ENCODE measurements at places on chromosomes 16 and 17.

DNA sequence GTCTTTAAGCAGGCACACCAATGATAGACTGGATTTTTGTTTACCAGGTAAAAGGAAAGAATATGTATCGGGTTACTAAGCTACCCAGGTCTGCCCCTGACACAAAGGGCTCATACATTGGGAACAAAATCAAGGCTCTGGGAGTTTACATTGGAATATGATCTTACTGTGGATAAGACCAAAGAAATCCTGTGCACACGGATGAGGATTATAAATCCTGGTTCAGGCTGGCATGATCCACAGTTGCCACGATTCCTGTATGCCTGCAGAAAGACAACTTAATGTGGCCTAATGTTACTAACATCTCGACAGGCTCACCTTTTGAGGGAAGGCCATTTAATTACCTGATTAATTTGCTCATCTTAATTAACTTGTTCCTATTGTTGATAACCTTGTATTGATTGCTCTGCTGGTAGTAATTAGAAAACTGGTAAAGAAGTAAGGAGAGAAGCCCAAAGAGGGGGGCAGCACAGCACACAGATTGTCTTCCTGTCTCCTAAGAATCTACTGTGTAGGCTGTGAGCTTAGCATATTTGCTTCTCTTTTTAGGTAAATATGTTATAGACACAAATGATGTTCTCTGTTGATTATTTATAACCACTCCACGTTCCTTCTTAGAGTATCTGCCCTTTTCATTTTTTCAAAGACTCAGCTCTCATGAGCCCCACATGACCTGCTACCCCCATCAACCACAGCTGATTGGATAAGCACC is 51.0 kb upstream of the TOX3 start:
- no peak for DNase-seq

- DNase-seq: no peak
These were observed 223.2 kb upstream of the DYNLRB2 start for GRCh38 chr16:80317599-80318037.

GRCh38 chr17:45132572-45133463 is 503 bp upstream of the PLCD3 start:
- peak; percentile 67 for DNase-seq

GRCh38 chr17:65228734-65229620 is 91.8 kb downstream of the RGS9 start:
- DNase-seq: peak; percentile 45

DNA sequence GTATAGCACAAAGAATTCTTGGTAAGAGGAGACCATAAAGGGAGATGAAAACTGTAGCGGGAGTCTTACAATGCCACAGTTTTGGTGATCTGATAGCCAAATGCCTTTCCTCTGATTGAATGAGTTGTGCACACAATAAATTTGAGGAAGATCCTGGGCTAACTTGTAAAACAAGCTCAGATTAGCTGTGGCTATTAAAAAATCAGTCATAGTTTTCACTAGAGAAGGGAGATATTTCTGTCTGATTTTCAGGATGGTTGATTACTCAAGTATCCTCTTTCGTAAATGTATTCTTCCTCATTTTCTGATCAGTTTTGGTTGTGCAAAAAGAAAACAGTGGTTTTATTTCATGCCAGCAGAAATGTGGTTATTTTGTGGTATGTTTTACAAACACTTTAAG is 9.1 kb upstream of the METTL9 start:
- DNase-seq: no peak

- DNase-seq: no peak
These were observed 303.0 kb upstream of the ZFHX3 start for GRCh38 chr16:73350707-73351452.

DNA sequence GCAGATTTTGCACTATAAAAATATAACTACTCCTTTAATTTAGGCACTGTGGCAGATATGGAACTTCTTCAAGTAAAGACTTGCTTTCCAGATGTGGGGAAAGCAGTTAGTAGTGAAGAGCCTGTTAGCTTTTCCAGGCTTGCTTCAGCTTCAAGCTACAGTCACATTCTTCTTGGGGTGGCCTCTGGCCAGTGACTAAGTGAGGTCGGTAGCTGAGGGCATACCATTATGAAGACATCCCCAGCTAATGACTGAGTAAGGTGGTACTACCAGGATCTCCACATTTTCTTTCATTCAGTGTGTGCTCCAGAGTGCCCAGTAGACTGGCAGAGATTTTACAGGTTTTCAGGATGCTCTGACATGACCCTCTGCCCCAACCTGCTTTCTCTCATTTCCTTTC is 167.1 kb upstream of the KIF2B start:
- no peak for DNase-seq

DNA sequence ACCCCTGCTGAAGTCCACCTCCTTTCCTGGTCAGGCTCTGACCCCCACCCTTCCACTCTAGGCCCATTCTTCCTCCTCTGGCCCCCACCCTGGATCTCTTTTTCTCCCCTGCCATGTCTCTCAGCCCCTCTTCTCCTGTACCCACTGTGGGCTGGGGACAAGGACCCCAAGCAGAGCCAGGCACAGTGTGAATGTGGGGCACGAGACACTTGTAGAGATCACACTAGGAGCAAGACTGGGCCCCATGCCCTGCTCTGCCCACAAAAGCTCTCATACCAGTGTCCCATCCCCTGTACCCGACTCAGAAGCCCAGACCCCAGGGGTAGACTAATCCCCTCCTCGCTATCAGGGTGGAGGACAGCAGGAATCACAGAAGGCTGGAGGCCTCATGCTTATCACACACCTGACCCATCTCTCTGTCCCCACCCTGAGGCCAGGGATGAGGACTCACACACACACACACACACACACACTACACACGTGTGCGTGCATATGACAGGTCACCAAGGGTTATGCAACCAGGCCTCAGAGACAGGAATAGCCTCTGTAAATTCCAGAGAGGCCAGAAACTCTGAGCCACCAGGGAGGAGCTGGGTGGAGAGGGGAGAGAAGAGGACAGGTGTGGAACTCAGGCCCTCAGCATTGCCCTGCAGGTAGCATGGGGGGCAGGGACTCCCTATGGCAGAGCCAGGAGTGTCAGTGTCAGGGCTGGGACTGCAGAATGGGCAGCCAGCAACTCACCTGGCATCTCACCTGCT is 21.1 kb downstream of the ARHGAP27 start:
- no peak for DNase-seq

DNA sequence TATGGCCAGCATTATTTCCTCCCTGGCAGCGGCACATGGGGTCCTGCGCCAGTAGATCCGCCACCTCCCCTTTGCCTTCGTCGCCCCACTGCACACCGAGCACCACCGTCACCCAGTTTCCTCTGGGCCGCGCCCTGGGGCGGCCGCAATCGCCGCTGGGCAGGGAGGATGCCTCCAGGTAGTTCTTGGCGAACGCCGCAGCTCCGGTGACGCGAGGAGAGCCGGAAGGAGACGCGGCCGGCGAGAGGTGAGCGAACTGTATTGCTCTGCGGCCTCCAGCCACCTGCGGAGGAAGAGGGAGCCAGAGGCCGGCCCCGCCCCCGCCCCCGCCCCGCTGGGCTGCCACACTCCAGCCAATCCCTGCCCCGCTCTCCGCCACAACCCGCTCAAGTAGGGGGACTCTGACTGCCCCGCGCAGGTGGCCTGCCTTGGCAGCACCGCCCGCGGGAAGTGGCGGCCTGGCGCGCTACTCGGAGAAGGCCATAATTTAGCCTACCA is 11.8 kb upstream of the SLFN13 start:
- peak; percentile 80 for DNase-seq

- DNase-seq: peak; percentile 3
These were observed 84.9 kb downstream of the HS3ST2 start for GRCh38 chr16:22898874-22899348.

GRCh38 chr16:50123417-50123816 is 29.7 kb upstream of the TENT4B start:
- no peak for DNase-seq

GRCh38 chr16:55214412-55214811 is 109.6 kb upstream of the IRX6 start:
- DNase-seq: no peak

DNA sequence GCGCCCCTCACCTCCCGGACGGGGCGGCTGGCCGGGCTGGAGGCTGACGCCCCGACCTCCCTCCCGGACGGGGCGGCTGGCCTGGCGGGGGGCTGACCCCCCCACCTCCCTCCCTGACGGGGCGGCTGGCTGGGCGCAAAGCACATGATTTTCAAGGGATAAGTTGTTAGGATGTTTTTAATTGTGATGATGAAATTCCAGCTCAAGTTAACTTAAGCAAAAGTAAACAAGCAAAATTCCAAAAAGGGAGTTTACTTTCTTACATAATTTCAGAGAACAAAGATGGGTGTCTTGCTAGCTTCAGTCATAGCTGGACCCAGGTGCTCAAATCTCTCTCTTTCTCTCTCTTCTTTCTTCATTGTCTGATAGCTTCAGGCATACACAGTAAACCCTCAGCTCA is 33.6 kb upstream of the MED9 start:
- DNase-seq: no peak

GRCh38 chr17:80498242-80498919 is 22.0 kb upstream of the NPTX1 start:
- no peak for DNase-seq

DNA sequence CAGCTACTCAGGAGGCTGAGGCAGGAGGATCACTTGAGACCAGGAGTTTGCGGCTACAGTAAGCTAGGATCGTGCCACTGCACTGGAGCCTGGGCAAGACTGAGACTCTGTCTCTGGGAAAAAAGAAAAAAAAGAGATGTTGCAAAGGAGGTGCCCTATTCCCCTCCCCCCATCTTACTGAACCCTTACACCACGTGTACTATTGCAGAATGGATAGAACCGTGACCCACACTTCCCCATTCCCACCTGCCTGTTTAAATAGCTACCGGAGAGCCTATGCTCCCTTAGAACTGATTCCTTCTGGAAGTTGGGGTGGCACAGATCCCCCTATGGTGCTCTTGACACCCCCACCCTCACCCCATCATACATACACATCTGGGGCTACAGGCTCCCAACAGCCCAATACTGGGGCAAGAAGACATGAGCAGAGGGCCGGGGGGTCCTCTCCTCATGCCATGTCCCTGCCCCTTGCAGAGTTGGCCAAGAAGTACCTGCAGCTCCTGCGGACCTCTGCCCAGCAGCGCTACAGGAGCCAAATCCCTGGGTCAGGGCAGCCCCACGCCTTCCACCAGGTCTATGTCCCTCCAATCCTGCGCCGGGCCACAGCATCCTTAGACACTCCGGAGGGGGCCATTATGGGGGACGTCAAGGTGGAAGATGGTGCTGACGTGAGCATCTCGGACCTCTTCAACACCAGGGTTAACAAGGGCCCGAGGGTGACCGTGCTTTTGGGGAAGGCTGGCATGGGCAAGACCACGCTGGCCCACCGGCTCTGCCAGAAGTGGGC is 35.7 kb downstream of the NLRC5 start:
- DNase-seq: no peak

DNA sequence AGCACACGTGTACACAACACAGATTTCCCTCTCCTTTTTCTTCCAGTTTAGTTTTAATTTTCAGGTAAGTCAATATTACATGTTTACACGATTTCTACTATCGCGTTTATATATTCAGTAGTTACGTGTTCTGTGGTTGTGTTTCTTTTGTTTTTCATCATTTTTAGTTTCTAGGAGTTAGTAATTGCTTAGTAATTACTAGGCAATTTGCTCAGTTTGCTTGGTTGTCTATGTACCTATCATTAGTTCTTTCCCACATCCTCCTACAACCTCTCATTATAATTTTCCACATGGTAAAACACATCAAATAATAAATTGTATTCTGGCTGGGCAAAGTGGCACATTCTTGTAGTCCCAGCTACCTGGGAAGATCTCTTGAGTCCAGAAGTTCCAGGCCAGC is 24.6 kb upstream of the GUCY2D start:
- no peak for DNase-seq

DNA sequence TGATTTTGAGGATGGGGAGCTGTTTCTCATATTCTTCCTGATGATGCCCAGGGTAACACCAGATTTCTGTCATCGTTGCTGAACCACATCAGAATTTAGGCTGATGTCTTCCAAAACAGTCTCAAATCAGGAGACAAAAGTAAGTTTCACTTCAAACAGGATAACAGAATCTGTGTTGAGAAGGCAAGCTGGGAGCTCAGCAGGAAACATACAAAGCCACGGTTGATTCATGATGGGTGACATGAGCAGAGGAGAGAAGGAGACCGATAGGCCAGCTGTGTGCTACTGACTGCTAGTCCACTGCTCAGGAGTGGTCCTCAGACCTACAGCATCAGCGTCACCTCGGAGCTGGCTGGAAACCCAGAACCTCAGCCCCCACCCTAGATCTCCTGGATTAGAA is 62.9 kb upstream of the RCVRN start:
- no peak for DNase-seq

DNA sequence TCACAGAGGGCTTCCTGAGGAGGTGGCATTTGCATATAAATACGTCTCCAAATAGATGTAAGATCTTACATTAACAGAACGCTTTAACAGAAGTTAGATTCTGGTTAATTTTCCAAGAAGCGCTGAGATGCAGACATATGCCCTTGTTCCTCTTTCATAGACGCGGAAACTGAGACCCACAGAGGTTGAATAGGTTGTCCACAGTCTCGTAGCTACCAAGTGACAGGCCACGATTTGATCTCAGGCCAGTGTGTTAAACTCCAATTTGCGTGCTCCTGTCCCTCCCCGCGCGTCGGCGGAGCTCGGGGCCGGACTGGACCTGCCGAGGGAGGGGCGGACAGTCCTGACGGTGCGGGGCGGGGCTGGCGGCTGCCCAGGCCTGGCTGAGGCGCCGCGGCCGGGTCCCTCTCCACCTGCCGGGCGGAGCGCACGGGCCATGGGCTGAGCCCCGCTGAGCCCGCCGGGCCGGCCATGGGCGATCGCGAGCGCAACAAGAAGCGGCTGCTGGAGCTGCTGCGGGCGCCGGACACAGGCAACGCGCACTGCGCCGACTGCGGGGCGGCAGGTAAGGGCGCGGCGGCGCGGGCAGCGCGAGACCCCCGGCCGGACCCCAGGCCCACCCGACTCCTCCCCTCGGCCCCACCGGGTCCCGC is at the start of gene ADAP2:
Gene ADAP2, plus strand, starts transcription at position 402 of the 653 bp plus-strand sequence. Its CDS starts 70 bp downstream, at position 472.
- DNase-seq: no peak

DNA sequence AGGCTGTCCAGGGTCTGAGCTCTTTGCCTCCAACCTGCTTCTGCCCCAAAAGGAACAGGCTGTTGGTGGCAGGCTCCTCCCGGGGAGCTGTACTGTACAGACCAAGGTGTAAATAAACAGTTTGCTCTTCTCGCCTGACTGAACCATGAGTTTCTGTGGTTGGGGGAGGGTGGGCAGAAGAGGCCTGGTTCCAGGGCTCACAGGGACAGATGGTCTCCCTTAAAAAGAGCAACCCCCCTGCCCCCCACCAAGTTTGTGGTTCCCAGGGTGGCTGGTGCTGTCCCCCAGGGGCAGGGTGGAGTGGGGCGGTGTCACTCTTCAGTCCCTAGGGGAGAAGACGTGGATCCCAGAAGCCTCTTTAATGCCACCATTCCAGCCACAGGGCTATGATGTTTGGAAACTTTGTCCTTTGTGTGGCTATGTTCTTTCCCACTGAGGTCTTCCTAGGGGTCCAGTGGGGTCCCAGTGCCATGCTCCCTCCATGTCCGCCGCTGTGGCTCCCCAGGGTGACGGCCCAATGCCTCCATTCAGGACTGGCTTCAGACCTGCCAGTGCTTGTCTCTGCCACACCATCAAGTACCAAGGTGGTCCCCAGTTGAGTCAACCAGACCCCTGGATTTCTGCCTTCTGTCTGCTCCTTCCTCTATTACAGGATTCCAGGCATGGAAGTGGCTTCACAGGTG is 146.7 kb downstream of the RAB11FIP4 start:
- no peak for DNase-seq
